ENCODE measurements at places on chromosomes 12 and 14.

GRCh38 chr14:88300817-88301216 is 22.3 kb downstream of the KCNK10 start:
- DNase-seq: no peak

- no peak for DNase-seq
Measured at GRCh38 chr12:93072340-93072739, 143.2 kb upstream of the EEA1 start.

DNA sequence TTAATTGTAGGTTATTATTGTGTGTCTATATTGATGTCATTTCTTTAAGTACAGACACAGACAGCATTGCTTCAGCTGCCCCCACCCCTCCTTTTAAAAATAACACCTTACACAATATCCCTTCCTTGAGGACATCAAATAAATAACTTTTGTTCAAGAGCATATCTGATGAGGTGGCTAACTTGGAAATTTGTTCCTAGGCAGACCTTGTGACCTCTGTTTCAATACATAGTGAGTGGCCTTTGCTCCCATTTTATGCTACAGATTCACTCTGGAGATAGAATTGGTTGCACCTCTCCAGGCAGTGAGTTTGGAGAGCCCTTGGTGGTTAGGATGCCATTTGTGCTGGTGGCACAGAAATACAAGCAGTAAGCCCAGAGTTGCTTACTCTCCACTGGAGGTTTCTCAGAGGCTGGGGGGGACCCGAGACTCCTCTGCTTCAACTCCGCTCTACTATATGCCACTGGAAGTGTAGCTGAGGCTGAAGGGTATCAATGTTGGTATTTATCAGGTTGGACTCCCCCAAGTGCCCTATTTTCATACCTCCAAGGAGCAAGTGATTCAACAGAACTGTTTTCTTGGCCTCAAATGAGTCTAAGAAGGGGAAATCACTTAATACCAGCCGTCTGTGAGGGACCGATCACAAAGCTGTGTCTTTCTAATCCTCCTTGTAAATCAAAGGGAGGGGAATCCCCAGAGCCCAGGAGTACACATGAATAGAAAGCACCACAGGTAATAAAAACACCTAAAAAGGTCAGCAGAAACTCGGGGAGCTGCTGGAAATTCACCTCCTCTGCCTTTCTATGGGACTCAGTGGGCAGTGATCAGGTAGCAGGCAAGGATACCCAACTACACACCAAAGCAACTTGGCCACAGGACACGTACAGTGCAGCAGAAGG is 463.1 kb downstream of the RAD51B start:
- DNase-seq: peak; percentile 24

DNA sequence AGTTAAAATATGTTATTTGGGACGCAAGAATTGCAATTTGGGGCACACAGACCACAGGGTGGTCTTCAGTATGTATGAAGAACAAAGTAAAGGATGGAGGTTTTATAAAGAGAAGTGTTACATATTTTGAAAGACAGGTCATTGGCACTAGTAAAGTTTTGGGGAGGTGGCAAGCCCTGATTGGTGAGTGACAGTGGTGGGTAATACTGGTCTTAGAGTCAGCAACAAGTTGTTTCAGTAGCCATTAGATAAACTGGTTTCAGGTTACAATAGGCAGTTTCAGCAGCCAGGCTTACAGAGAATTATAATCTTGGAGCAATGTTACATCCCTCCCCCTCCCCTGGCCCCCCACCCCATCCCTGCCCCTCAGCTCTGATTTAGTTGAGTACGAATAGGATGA is 17.5 kb downstream of the MARK3 start:
- DNase-seq: no peak

DNA sequence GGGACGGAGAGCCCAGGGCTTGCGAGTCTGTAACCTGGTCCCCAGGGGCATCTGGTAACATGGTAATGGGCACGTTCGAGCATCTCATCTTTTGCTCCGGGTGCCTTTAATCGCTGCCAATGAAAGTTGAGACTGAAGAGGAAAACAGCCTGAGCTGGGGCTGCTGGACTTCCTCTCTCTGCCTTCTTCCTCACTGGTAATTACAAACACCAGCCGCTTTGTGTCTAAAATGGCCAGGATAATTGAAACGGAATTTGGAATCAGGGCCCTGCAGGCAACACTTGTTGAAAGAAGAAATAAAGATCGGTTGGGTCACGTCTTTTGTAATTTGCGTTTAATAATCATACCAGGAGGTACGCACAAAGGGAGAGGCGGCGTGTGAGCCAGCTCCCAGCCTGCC is 51.5 kb upstream of the GPATCH2L start:
- DNase-seq: no peak

DNA sequence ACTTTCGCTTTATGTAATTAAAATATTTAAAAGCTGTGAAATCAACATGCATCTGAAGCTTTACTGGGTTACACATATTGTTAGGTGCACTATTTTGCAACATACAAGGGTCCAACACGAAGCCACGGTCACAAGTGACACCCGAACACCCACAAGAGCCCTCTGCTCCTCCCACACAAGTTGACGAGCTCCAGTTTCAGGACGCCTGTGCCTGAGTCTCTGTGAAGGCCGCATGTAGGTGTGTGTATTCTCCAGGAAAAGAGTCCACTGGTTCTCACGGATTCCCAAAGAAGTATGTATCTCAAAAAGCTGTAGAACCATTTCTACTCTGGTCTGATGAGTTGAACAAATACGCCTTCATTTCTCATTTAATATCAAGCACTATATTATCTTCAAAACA is 12.0 kb downstream of the SLC15A4 start:
- no peak for DNase-seq

DNA sequence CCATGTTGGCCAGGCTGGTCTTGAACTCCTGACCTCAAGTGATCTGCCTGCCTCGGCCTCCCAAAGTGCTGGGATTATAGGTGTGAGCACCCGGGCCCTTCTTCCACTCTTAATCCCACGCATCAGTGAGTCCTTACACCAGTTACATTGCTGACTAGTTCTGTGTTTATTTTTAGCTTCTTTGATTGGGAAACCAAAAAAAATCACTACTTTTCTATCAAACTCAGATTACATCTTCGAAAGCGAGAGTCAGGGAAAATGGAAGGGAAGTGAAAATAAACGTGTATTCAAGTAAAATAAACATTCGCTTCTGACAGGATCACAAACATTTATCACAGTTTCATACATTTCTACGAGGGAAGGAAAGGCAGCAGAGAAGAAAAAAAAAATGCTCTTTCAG is 32.2 kb downstream of the FGD6 start:
- no peak for DNase-seq

DNA sequence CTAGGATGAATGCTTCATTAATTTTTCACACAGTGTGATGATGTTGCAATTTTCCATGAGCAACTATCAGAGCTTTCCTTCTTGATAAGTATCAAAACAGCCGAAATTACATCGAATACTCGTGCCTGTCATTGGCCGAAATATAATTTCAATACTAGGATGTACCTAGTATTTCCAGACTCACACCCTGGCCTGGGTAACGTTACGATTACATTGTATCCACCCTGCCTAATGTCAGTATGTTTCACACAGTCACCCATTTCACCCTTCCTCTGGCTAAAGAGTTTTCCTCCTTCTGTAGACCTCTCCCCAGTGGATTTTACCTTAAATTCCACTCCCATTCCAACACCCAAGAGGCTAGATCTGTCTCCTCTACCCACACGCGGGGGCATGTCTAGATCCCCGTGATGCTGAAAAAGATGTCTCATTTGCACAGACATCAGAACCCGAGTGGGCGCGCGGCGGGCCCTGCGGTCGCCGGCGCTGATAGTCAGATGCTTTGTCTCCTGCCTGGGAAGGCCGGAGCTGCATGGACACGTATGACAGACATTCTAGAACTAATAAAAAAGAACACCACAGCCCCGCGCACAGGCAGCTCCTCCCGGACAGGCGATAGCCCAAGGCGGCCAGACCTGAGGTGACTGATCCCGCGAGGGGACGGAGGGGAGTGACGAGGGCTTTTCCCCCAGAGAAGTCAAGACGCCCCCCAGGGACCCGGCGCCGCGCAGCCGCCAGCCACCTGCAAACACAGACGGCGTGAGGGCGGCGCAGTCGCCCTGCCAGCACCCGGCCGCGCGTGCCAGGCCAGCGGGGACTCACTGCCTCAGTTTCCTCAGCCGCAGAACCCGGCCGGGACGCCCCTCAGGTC is 723 bp downstream of the KIF21A start:
- peak; percentile 55 for DNase-seq

- DNase-seq: peak; percentile 13
Measured at GRCh38 chr12:122023339-122024131, 1.9 kb downstream of the BCL7A start.

DNA sequence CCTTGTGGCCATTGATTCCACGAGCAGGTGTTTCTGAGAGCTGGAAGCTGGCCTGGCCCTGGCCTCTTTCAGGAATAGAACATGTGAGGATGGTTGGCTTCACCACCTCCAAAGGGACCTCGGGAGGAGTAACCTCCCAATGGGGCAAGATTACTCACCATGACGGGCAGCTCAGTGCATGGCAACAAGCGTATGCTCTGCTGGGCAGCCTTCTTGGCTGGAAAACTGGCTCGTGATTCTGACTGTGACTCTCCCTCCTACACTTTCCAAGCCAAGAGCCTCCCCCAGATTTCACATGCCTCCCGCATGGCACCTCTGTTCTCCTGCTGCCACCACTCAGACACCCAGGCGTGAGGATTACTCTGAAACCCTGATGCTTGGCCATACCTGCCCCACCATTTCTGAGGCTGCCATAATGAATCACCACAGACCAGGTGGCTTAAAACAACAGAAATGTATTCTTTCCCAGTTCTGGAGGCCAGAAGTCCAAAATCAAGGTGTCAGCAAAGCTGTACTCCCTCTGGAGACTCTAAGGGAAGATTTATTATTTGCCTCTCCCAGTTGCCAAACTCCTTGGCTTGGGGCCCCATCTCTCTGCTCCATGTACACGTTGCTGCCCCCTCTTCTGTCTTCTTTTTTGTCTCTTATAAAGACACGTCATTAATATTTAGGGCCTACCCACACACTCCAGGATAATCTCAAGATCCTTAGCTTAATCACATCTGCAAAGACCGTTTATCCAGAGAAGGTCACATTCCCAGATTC is 215.9 kb downstream of the CHST11 start:
- DNase-seq: no peak

DNA sequence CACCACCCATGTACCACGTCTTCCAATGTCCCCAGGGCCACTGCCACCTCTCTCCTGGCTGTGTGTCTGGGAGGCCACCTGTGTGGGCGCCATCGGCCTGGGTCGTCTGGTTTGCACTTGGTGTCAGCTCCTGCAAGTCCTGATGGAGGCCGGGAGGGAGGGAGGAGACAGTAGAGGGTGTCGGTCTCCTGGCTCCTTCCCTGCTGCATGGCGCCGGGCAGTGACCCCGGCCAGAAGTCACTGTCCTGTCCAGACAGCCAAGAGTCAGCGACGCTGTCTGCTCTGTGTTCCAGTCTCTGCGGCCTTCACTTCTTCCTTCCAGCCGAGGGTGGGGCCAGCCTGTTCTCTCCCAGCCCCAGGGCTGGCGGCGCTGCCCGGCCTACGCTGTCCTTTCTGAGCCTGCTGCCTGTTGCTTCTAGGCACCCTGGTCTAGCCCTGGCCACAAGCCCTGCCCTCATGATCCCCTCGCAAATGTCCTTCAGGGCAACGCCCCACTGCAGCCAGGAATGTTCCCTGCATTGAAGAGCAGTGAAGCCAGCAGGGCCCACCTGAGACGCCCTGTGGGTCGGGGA is 13.0 kb upstream of the LBHD2 start:
- no peak for DNase-seq

GRCh38 chr12:40164034-40164433 is 58.2 kb upstream of the SLC2A13 start:
- DNase-seq: no peak

DNA sequence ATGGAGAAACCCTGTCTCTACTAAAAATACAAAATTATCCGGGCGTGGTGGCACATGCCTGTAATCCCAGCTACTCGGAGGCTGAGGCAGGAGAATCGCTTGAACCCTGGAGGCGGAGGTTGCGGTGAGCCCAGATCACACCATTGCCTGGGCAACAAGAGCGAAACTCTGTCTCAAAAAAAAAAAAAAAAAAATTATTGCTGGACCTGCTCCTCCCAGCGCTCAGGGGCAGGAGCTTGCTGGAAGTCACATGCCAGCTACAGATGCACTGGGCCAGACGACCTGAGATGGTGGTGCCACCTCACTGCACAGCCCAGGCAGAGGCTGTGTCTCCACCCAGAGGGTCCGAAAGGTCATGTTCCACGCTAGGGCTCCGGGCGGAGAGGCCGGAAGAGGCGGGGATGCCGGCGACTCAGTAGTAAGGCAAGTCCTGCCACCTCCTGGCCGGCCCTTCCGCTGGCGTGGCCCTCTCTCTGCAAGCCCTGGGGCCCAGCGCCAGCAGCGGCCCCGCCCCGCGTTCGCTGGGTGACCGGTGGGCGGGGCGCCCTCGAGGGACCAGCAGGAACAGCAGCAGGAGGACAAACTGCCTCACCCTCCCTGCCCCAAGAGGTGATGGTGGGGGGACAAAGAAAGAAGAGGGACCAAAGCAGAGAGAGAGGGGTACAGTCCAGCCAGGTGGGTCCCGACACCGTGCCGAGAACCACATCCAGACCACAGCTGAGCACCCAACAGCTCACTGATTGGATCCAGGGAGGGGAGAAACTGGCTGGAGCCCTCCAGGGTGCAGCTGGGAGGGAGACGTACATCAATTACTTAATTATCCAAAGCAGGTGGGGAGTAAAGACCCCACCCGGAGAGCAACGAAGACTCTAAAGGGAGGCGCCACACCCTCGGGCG is 3.6 kb upstream of the RHOF start:
- DNase-seq: no peak

GRCh38 chr12:124057691-124058090 is 84.7 kb downstream of the ZNF664 start:
- DNase-seq: no peak

DNA sequence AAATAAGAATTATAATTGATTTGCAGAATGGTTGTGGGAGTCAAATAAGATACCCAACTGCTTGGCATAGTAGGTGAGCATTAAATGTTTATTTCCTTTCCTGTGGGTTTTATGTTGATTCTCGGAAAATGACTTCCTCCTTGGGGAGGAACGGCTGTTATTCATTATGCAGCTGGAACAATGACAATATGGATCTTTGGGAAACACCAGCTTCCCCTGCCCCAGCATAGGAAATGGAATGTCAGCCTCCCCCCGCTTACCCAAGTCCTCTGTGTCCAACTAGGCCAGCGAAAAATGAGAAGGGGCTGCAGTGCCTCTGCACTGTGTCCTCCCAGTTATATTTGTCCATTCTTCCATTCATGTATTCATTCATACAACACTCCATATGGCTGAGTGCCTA is 11.7 kb upstream of the CCDC177 start:
- no peak for DNase-seq

GRCh38 chr12:14605401-14605989 is 37.8 kb upstream of the PLBD1 start:
- DNase-seq: no peak

- no peak for DNase-seq
Measured at GRCh38 chr12:19757317-19757877, 318.1 kb downstream of the AEBP2 start.

- peak; percentile 66 for DNase-seq
Measured at GRCh38 chr12:130031571-130032189, 127.9 kb upstream of the TMEM132D start.

Data from stimulated activated CD4-positive, alpha-beta T cell treated with anti-CD3 and anti-CD28 coated beads, Interleukin-4, amount 100 ng/mL, for 1 hour (primary cell).